ENCODE measurements at places on chromosomes 3 and 15.

DNA sequence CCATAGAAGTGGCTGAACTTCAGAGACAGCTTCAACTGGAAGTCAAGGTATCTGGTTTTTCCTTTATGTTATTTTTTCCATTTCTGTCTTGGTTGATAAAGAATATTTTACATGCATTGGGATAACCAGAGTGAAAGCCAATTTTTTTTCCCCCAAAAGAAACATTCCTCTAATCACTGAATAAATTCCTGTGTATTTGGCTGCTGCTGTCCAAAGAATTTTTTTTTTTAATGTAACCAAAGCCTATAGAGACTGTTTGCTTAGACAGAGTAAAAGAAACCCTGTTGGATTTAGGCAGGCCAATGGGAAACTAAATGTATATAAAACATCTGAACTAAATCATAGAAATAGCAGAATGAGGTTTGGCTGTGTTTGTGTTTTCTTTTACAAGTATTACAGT, 75.2 kb downstream of the CGNL1 start:
- no peak for DNase-seq

GRCh38 chr3:187685948-187686347, 15.8 kb upstream of the SST start:
- DNase-seq = no peak

DNA sequence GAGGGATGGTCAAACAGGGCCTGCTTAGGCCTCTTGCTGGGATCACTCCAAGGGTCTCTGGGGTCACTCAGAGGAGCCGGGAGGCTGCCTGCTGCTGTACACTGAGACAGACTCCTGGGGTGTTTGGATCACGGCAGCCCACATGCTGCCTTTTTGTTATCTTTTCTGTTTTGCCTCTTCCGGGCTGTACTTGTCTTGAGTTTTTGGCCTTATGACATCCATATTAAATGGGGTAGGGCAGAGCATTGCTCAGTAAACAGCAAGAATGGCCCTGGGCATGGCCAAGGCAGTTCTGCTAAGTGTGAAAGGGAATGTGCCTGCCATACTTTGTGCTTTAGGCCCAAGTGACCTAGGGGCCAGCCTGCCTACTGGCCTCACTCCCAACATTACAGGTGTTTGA, 771 bp upstream of the ENTPD3 start:
- no peak for DNase-seq

GRCh38 chr3:185820973-185821758, 3.7 kb downstream of the IGF2BP2 start:
- DNase-seq = no peak

DNA sequence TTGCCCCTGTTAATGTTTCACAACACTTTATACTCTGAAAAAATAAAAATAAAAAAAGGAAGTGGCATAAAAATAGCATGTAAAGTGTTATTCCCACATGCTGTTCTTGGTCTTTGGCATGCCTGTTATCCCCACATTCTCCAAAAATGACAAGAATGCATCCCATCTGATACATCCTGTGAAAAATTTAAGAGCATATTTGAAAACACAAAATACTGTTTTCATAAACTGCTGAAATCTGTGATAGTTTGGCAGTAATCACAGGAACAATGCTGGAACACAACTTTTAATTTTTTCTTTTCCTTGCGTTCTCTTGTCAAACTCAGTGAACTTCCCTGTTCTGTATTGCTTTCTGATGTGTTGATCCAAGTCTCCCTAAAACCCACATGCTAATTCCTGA, 288.8 kb downstream of the ROBO2 start:
- DNase-seq = no peak

GRCh38 chr3:15479400-15480224, 41.9 kb downstream of the COLQ start:
- DNase-seq = no peak

Measured in upper lobe of right lung (tissue), 1 donor.